T-helper 17 cell (primary cell): ENCODE measurements at places on chromosomes 11 and 22.

GRCh38 chr11:36565031-36565610 lies 2.7 kb upstream of the RAG1 start:
- DNase-seq, result no peak

DNA sequence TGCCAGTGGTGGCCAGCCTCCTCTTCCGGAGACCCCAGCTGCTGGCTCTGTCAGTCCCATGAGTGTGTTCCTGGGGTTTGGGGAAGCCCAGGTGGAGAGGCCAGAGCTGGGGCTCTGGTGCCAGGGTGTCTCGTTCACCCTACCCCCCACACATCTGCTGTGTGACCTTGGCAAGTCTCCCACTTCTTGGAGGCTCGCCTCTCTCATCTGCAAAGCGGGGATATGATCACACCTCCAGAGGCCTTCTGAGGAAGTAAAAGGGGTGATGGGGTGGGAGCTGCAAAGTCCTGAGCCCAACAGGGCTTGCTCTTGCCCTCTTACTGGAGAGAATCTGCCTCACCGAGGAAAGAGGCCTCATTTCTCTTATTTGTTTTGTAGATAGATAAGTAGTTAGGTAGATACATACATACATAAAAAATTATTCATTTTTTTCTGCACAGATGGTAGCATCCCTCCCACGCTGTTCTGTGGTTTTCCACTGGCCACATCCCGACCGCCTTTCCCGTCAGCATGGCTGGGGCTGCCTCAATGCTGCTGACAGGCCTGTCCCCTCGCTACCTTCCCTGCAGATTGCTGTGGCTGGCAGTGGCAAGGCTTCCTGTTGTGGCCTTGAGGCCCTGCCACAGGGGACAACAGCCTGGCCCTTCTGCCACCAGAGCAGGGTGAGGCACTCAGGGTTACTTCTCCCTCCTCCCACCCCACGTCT lies 23.9 kb downstream of the MYO7A start:
- peak; percentile 25 for DNase-seq

- DNase-seq, result no peak
These were observed 23.2 kb downstream of the RTN4RL2 start for GRCh38 chr11:57483562-57483918.

GRCh38 chr11:106331176-106331575 lies 253.7 kb downstream of the AASDHPPT start:
- no peak for DNase-seq

GRCh38 chr11:120240866-120241265 lies 926 bp downstream of the POU2F3 start:
- no peak for DNase-seq

DNA sequence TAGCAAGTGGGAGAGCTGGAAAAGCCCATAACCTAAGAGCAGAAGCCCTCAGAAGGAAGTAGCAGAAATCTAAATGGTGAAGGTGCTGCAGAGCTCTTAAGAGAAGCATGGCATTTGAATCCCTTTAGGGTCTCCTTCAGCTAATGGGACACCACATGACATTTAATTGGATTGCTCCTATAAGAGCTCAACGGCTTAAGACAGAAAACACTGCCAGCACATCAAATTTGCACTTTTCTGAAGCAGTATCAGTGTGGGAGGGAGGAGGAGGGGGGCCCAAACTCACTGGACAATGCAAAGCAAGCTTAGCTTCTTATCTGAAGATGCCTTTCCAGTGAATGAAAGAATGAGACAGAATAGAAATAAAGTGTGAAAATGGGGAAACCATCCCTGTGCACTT lies 287.9 kb upstream of the MTNR1B start:
- DNase-seq, result no peak

DNA sequence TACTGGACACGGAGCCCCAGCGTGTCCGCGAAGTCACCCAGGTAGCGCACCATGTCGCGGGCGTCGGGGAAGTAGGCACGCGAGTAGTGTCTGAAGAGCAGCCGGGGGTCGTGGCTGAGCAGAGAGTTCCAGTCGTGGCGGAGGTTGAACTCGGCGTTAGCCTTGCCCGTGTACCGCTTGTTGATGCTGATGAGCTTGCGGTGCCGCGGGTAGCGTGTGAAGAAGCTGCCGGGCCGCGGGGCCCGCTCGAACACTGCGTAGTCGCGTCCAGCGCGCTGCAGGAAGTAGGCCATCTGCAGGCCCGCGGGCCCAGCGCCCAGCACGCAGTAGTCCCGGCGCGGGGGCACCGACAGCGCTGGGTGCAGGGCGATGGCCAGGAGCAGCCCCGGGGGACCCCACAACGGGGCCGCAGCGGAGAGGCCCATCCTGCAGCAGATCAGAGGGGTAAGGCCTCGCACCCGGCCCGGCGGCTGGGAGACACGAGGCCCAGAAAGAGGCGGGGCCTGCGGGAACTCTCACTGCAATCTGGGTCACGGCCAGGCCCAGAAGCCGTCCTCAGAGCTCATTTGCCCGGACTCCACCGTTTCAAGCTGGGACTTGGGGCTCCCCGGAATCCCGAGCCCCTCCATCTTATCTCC lies 723 bp downstream of the FOXRED2 start:
- no peak for DNase-seq

GRCh38 chr22:50061141-50061823 lies 3.2 kb upstream of the TTLL8 start:
- DNase-seq, result no peak

DNA sequence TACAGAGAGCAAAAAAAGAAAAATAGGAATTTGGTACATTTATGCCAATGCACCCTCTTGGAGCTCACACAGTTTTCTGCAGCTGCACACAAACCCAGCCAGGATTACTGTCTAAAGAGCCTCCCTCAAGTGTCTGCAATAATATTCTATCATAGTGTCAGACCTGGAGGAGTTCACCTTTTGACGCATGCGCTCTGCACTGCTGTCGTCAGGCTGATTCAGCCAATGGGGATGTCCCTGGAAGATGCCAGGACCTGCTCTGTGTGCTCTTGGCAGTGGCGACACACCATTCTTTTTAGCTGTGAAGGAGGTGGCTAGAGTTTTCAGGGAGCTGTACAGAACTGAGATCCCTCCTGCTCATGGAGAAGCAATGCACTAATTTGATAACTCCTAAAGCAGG lies 249.0 kb upstream of the KIRREL3 start:
- no peak for DNase-seq

GRCh38 chr22:46686221-46687047 lies 51.6 kb downstream of the CERK start:
- DNase-seq, result no peak

DNA sequence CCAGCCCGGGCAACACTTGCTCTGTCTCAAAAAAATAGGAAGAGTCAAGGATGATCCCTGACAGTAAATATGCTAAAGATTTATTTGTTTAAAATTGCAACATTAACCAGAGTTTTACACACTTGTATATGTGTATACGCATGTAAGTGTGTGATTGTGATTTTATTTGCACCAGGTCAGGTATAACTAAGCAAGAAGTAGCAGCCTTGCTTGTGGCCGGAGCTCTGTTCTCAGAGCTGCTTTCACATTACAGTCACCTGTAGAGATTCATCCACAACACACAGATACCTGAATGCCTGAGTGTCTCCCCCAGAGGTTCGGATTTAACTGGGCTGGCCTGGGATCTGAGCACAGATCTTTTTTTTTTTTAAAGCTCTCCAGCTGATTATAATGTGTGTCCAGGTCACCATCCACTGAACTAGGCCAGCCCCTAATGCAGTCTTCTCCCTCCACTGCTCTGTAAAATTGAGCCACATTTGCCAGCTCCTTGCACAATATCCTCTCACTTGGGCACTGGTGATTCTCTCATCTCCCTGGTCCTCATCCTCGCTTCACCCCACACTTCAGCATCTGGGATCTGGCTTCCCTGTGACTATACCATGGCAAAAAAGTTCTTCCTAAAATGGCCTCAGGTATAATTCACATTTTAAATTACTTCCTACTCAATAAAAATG lies 48.3 kb downstream of the LIF start:
- no peak for DNase-seq

GRCh38 chr22:23531966-23532705 lies 48.0 kb downstream of the IGLL1 start:
- no peak for DNase-seq

DNA sequence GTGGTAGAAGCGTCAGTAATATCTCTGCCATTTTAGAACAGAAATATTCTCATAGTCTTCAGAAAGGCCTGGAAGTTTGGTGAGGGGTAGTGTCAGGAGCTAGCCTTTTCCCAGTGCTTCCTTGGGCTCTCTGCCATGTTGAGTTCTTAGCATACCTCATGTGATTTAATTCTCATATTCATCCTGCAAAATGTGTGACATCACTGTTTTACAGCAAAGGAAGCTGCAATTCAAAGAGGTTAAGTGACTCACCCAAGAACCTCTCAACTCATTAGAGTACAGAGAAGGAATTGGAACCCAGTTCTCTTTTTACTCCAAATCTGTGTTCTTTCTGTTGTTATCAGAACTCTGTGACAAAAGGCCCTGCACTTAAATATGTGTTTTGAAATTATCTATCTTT lies 72.1 kb downstream of the RNF169 start:
- DNase-seq, result no peak

- DNase-seq, result no peak
These were observed 24.2 kb upstream of the ST3GAL4 start for GRCh38 chr11:126331286-126331685.

DNA sequence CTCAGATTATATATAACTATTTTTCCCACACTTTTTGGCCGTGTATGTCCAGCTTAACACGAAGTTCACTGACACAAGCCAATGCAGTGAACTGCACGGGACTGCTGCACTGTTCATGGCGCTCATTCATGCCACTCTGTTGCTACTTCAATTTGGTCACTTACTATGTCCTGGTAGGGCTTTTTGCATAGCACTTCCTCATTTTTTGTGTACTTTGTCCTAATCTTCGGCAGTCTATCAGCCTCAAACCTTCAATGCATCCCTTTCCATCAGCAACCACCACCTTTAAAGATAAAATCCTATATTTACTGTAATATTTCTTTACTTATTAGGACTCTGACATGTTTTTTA lies 18.7 kb upstream of the ARHGAP32 start:
- no peak for DNase-seq

DNA sequence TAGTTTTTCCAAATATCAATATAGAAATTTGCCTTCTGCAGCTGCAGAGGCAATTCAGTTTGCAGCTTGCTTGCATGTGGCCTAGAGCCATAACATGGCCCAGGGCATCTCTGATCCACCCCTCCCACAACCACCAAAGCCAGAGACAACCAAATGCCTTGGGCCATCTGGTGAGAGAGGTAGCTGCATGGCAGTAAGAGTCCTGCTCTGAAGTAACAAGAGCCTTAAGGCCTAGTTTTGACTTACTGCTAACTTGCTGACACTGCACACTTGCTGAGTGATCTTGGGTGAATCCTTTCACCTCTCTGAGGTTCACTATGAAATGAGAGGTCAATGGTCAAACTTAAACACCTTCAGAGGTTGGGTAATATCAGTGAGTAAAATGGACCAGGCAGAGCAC lies 4.9 kb upstream of the SPECC1L start:
- no peak for DNase-seq

DNA sequence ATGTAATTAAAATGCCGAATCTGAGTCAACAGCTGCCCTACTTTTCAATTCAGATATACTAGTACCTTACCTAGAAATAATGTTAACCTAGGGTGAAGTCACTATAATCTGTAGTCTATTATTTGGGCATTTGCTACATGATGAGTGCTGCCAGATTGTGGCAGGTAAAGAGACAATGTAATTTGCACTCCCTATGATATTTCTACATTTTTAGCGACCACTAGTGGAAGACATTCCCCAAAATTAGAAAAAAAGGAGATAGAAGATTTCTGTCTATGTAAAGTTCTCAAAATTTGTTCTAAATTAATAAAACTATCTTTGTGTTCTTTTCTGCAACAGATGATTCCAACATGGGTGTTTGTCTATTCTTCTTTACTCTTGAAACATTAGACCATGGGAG lies 14.1 kb downstream of the MS4A1 start:
- DNase-seq, result no peak

DNA sequence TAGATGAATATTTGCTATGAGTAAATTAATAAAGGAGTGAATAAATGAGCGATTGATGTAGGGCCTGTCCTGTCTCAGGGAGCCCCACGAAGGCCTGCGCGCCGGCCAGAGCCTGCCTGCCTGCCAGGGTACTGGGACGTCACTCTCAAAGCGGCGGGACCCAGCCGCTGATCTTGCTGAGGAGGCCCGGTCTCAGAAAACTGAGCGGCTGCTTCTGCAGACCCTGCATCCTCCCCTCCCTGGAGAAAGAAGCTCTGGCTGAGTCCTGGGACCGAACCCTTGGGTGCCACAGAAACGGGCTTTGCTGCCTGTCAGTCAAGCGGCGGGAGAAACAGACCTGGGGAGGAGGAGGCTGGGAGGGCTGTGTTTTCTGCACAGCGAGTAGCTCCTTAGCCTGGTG lies 91.6 kb upstream of the B3GAT1 start:
- DNase-seq, result no peak

GRCh38 chr11:46944356-46945075 lies 8.0 kb downstream of the CSTPP1 start:
- DNase-seq, result no peak
